ENCODE measurements at places on chromosomes 16 and 17.
A peak's percentile ranks its signal among the peaks of the same experiment; 100 is the strongest.

DNA sequence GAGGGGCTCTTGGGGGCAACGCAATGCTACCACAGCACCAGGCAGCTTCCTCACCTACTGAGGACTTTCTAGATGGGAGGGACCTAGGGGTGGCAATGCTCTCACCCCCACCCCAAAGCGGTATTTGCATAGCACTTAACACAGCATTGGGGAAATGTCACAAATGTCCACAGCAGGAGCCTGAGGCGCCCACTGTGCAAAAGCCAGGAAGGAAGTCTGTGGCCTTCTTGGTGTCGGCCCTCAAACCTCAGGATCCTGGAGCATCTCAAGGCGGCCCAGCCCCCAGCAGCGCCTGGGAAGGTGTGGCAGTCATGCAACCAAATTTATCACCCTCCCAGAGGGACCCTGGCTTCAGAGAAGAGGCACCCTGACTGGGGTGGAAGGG, 45.3 kb downstream of the WNT3 start:
- no peak for DNase-seq

GRCh38 chr17:71378036-71378435, 742.8 kb upstream of the SOX9 start:
- no peak for DNase-seq

DNA sequence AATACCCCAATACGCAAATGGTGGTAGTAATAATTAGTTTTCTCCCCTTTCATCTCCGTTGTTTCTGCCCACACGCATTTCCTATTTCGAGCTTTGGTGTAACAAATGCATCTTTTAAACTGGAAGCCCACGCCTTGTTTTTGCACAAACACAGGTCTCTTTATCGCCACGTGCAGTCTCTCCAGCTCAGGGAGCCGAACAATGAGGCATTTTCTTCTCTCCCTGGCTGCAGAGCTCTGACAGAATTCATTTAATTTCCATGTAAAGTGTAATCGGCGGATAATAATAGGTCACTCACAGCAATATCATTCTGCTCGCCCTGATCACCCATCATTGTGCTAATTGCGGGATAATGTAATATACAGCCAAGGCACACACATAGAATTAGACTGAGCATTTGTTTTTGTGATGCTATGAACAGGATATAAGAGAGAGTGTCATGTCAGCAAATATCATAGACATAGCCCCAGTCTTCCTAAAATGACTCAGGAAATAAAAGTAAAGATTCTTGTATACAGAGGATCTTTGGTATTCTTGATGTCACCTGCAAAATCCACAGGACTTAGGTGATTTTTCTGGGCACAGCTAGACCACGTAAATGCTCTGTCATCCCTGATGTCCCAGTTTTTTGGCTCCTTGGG, 452.6 kb upstream of the CDH11 start:
- DNase-seq: no peak

- no peak for DNase-seq
Measured at GRCh38 chr16:86074651-86075487, 175.9 kb downstream of the IRF8 start.

GRCh38 chr16:87216841-87217275, 100.3 kb downstream of the C16orf95 start:
- no peak for DNase-seq

GRCh38 chr17:79452706-79453105, 158.1 kb downstream of the RBFOX3 start:
- no peak for DNase-seq

- DNase-seq: no peak
Measured at GRCh38 chr17:66422186-66422585, 119.8 kb downstream of the PRKCA start.

- DNase-seq: no peak
Measured at GRCh38 chr17:13642188-13642587, 40.5 kb upstream of the HS3ST3A1 start.

- DNase-seq: no peak
Measured at GRCh38 chr17:76213491-76213890, 26.8 kb downstream of the RNF157 start.

DNA sequence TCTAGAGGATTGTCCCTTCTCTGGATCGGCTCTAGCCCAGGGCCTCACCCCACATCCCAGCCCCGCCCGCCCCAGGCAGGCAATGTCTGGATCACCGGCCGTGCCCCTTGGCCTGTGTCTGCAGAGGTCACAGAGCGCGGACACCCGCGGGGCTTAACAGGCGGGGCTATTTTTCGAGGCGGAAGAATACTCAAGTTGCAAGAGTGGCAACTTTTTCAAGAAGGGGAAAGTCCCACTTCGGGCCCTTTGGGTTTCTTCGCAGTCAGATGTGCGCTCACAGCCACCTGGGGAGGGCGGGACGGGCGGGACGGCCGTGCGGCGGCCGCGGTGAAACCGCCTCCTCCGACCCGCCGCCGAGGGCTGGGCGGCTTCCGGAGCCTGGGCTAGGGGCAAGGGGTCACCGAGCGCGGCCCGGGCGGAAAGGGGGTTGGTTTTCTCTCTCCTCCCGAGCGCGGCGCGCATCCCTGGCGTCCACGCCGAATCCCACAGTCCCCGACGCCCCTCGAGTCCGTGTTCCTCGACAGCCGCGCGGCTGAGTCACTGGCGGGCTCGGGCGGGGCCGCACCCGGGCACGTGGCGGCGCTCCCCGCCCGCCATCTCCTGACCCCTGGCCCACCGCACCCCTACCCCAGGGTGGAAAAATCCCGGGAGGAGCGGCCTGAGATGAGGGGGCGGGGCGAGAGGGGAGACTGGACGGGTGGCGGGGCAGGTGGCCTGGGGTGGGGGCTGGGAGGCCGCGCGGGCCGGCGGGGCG, 1.2 kb upstream of the PFN1 start:
- DNase-seq: no peak

DNA sequence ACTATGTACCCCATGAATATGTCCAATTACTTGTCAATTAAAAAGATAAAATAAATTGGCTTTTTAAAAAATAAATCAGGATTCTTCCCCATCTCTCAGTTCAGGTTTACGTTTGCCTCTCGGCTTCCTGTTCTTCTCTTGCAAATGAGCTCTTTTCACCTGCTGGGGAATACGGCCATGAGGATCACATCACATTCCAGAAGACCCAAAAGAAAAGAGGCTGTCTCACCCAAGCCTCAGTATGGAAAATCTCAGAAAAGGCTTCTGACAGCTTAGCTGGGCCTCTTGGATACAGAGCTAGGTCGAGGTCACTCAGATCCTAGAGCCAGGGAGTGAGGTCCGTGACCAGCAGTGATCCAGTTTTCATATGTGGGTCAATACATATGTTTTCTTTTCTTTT, 171.2 kb upstream of the SDK2 start:
- DNase-seq: no peak

DNA sequence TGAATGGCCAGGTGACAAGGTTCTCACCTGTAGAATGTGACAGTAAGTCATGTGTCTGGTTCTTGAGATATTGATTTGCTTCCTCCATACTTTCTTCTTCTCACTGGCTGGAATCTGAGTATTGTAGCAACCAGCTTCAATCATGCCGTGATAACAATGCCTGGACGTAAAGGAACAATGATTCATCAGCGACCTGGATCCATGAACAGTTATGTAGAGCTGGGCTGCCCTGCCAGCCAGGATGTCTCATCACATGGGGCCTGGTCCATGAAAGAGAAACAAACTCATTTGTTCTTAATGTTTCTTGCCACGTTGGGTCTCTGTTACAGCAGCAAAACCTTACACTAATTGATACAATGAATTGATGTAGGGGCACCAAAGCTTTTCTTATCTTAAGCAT, 627.2 kb downstream of the TOX3 start:
- DNase-seq: no peak

DNA sequence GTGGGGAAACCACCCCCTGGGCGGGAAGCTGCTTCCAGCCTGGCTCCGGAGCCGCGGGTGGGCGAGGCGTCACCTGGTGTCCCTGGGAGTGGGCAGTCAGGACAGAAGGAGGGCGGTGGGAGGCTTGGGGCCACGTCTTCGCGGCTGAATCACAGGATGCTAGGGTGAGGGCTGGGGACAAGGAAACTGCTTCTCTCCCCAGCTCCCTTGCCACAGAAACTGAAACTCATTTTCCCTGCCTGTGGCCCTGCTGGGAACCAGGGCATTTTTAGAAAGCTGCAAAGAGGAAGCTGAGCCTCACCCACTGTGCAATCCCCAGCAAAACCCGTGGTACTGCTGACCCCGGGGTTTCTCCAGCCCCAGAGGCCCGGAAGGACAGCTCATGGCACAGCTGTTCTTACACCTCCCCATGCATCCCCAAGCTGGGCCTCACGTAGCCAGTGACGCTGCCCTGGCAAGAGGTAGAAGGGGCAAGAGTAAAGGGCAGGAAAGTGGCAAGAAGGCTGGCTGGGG, 8.2 kb downstream of the RHBDF2 start:
- DNase-seq: no peak

DNA sequence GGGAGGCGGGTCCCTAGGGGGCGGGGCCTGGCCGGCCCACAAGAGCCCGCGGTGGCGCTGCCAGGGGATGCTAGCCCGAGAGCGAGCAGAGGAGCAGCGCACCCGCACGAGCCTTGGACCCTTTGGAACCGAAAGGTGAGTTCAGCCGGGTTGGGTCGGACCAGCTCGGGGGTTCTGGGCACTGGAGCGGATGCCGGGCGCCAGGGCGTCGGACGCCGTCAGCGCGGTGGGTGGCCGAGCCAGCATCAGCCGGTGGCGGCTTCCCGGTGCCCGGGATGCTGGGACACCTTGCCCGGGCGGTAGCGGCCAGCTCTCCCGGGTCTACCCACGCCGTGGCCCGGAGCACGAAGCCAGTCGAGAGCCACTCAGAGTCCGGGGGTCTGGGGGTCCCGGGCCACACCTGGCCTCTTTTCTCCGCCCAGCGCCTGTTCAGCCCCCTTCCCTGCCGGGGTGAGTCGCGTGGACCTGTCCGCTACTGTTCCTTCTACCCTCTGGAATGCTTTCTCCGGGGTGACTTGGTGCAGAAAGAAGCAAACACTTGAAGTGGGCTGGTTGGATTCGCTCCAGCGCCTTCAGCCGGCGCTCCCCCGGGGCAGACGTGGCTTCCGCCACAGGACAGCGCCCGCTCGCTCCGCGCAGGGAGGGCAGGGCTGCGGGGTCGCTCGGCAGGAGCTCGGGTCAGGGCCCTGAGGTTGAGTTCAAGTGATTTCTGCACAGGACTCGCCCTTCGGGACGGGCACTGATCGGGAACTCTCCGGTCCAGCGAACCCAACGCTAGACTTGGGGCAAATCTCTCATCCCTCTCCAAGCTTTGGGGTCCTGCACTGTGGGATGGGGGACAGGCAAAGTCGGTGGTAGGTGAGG, at the start of gene SCNN1G:
TSS of gene SCNN1G (plus strand) at position 67 of the 864 bp plus-strand sequence. CDS start 3,527 bp downstream, outside the sequence.
- DNase-seq: no peak

- DNase-seq: no peak
Measured at GRCh38 chr16:66428682-66429251, 1.7 kb downstream of the BEAN1 start.

GRCh38 chr17:81685108-81685507, 1.3 kb downstream of the HGS start:
- no peak for DNase-seq

DNA sequence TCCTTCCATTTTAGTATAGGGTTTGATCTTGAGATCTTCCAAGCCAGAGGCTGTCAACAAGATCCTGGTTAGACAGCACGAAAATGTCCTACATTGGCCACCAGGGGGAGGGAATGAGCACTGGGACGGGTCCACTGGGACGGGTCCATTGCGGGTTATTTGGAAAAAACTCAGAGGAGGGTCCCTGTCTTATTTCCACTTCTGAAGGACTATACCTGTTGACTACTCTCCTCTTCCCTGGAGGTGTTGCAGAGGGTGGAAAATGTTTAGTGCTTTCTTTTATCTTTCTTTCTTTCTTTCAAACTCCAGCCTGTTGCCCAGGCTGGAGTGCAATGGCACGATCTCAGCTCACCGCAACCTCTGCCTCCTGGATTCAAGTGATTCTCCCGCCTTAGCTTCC, 2.5 kb downstream of the TTLL6 start:
- DNase-seq: no peak

DNA sequence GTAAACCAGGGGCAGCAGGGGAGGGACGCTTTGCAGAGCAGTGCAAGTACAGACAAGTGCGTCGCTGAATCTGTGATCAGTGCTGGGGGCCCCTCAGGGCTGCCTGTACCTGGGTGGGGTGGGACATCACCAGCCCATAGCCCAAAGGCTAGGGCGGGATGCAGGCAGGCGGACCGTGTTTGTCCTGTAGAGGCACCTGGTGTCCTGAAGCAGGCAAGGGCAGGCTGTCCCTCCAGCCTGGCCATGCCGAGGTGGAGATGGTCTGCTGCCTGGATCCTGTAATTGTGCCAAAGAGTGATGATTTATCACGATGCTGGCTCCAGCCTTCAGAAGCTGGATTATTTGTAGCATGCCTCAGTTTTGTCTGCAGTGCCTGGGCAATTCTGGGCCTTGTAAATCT, 137.9 kb upstream of the GSE1 start:
- no peak for DNase-seq

- no peak for DNase-seq
Measured at GRCh38 chr16:46918905-46919792, 35.0 kb downstream of the GPT2 start.

DNA sequence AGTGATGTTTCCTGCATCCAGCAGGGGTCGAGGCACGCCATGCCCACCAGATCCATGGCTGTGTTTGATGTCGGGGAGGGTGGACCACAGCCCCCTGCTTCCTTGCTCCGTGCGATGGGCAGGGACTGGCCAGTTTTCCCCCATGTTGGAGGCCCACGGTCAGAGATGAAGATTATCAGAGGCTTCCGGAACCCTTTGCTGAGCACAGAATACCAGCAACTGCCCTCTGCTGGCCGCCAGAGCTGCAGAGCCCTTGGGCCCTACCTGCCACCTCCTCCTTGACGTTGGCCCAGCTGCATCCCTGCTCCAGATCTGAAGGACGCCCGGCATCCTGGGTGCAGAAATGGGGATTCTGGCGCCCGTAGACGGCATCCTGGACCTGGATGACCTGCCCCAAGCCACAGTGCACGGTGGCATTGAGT, 23.7 kb upstream of the BCO1 start:
- DNase-seq: no peak

- peak; percentile 20 for DNase-seq
Measured at GRCh38 chr17:2688351-2689342, 22.9 kb downstream of the CLUH start.

DNA sequence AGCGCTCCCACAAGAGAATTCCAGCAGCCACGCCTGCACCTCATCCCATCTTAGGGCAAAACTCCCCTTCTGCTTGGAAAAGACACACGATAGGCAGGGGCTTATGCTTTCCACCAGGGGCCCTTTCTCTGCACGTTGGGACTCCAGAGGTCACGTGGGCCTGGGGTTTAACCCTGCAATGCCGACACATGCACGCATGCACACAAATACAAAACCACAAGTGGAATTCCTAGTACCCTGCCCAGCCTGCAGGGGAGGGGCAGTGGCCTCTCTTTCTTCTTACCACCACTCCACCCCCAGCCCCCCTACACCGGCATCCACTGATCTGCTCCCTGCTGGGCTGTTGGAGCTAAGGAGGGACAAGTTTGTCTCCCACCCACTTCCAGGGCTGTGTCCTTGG, 16.8 kb upstream of the CCDC182 start:
- no peak for DNase-seq

GRCh38 chr16:87541147-87541871, 48.5 kb upstream of the ZCCHC14 start:
- DNase-seq: no peak

- DNase-seq: no peak
Measured at GRCh38 chr17:72693151-72693878, 399.2 kb downstream of the SLC39A11 start.

- no peak for DNase-seq
Measured at GRCh38 chr16:12600116-12600515, 203.6 kb downstream of the CPPED1 start.

- no peak for DNase-seq
Measured at GRCh38 chr16:88610909-88611812, 27.2 kb upstream of the IL17C start.

All from omental fat pad (tissue), 4 donors.